ENCODE measurements at places on chromosomes 2 and 18.

GRCh38 chr2:23422089-23423061, 37.4 kb downstream of the KLHL29 start:
- no peak for DNase-seq

DNA sequence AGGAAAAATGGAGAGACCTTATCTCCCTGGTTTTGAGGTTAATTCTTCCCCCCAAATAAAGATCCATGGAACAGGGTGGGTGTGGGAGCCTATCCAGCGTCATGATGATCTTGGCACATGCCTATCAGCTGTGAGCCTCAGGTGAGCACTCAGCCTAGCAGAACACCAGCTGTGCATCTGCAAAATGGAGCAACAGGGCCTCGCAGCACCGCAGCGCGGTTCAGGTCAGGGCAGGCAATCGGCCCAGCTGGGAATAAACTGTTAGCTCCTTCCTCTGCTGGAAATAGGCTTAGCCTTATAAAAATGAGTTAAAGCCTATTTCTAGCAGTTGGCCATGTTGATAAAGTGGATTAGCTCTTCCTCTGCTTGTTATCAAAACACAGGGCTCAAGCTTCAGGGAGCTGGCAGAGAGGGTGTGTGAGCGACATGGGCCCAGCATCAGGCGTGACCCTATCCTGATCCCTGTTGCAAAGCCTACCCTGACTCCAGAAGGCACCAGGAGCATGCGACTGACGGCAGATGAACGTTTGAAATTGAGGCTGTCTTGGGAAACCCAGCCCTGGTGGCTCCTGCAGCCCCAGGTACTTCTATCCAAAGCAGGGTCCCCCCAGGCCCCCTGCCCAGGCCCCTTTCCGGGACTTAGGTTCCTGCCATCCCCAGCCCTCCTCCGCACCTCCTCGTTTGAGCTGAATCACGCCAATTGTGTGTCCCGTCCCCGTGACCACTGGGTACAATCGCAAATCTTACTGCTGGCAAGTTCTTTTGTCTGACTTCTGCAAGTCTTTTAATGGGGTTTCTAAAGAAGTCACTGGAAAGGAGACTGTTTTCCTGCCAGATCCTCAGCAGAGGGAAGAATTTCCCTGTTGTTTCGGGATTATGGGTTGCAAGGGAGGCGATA, 35.4 kb downstream of the ARHGEF4 start:
- no peak for DNase-seq

DNA sequence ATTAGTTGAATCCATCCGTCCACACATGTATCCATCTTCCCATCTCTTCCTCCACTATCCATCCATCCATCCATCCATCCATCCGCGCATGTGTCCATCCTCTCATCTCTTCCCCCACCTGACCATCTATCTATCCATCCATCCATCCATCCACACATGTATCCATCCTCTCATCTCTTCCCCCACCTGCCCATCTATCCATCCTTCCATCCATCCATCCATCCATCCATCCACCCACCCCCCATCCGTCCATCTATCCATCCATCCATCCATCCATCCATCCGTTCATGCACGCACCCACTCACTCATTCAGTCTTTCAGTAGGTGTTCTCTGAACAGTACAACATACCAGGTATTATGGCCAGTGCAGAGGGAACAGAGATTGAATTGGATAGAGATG, 18.9 kb upstream of the GREB1 start:
- DNase-seq: no peak

DNA sequence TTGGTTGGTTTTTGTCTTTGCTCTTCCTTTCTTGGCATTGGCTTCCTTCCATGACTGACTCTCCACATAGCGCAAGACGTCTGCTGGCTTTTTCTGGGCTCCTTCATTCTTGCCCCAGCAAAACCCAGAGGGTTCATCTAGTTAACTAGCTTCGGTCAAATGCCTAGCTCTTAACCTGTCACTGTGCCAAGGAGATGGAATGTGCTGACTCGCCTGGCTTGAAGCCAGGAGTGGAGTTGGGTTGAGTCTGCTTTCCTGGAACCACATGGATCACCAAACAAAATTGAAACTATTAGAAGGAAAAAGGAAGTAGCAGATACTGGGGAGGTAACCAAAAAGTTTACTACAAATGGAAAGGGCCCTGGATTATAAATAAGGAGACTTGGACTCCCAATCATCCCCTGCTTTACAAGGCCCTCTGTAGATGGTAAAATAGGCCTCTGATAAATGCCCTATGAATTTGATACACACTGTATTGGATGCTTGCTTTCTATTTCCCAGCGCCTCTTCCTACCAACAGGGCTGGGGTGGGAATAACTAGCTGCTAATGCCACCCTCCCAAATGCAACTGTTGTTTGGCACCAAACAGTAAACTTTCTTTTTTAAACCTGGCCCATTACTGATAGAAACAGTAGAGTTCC, 11.3 kb downstream of the MALT1 start:
- DNase-seq: no peak

DNA sequence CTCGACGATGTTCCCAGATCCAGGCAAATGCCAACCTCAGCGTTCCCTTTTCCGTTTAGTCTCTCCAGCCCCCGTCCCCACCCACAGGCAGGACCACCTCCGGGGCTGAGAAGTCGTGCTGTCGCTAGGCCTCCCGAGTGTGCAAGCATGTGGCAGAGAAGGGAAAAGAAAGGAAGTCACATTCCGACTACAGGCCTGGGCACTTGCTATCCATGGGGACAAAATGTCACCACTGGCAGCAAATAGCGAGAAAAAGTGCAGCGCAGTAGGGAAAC, 420 bp downstream of the PIGN start:
- no peak for DNase-seq
